ENCODE measurements at places on chromosomes 2 and 18.

GRCh38 chr2:159455330-159455918, 160.9 kb downstream of the BAZ2B start:
- no peak for DNase-seq

DNA sequence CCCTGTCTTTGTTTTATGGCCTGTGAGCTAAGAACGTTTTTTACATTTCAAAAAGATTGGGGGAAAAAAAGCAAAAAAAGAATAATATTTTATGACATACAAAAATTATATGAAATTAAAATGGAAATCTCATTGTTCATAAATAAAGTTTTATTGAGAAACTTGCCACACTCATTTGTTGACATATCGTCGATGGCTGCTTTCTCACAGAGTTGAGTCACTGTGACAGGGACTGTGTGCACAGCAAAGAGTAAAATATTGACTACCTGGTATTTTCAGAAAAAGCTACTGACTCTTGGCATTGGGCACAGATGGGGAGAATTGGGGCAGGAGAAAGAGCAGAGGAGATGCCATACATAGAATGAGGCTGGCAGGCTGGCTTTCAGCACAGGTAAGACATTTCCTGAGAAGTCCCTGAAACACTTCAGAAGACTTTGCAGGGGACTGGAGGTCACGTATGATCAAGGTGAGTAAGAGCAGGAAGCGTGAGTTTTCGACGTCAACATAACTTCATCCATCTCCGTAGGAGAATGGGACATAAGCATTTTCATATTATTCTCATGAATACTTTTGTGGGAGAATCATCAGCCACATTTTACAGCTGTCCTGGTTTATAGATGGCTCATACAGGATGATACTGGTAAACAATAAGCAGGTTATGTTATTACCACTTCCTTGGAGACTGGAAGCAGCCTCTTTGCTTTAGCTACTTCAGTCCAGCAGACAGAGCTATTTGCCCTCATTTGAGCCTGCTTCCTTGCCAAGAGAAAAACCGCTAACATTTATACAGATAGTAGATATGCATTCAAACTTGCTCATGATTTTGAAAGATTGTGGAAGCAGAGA, 32.5 kb upstream of the PUM2 start:
- no peak for DNase-seq

- DNase-seq, result no peak
Measured at GRCh38 chr18:9851511-9851910, 34.3 kb upstream of the TXNDC2 start.

GRCh38 chr2:146652311-146652710, 1192.5 kb upstream of the ACVR2A start:
- no peak for DNase-seq

DNA sequence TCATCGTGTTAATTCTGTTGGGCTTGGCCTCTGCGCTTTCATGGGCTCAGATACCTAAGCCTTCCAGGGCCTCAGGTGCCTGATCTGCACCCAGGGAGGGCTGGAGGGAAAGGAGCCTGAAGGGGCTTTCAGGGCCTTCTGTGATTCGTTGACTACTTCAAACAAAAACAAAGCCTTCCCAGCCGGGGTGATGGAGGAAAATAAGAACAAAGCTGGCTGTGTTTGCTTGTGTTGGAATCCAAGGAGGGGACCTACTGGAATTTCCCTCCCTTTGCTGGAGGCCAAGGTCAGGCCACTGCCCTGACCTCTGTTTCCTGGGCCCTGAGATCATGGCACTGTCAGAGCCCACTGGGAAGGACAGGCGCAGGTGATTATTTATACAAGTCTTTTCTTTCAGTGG, 135.3 kb downstream of the KLHL29 start:
- DNase-seq, result peak; percentile 48

GRCh38 chr2:10501980-10502802, 54.1 kb upstream of the ODC1 start:
- no peak for DNase-seq

DNA sequence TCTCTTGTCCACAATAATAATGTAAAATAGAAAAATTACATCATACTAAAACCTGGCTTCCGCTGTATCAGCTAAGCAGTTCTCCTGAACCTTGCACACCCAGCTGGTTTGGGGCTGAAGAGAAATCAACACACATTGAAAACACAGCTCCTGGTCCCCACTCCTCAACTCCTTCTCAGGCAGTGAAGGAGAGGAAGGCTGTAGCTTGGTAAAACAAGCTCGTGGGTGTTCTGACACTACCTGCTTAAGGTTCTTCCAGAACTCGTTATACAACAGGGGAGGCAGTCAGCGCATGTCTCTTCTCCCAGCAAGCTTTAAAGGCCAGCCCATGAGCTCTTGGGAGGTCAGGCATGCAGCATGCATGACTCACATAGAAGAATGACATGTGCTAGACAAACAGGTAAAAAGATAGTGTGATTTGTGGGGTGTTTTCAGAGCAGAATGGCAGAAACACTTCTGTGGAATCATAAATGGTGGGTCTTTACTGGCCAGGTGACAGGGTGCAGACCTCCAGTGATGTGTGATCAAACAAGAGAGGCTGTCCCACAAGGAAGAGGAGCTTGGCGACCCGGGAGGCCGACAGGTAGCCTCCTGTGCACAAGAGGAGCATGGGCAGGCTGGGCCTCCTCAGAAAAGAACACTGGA, 69.1 kb downstream of the UXS1 start:
- peak; percentile 41 for DNase-seq

GRCh38 chr18:46431522-46432171, 225.4 kb downstream of the LOXHD1 start:
- DNase-seq, result no peak

Data from Calu3 (cell line).